BJ (cell line): ENCODE measurements at places on chromosomes 1 and 21. TPM values are rescaled to one million over a fixed set of nuclear protein-coding genes. Genes with fewer than 3 reads are reported as not detected.
A peak's percentile ranks its signal among the peaks of the same experiment; 100 is the strongest.

SPRR1B gene
- not detected in 2 replicates for polyA plus RNA-seq

SLAMF1 gene
- polyA plus RNA-seq: not detected in 2 replicates

SMPDL3B gene
- polyA plus RNA-seq: 0.21 and 0.34 TPM in 2 replicates

PCBP3 gene
- 0.99 and 2.1 TPM in 2 replicates for polyA plus RNA-seq

KRTAP7-1 gene
- not detected in 2 replicates for polyA plus RNA-seq

FGR gene
- not detected in 2 replicates for polyA plus RNA-seq

RGSL1 gene
- polyA plus RNA-seq: not detected in 2 replicates

COA7 gene
- 9.9 and 14.4 TPM in 2 replicates for polyA plus RNA-seq

HSPG2 gene
- polyA plus RNA-seq: 19.3 and 45.1 TPM in 2 replicates

SIM2 gene
- polyA plus RNA-seq: not detected in 2 replicates

ATP6V1G3 gene
- polyA plus RNA-seq: not detected in 2 replicates

C4BPB gene
- polyA plus RNA-seq: not detected in 2 replicates

GIPC2 gene
- polyA plus RNA-seq: 0.04 and 0.15 TPM in 2 replicates

NPPB gene
- polyA plus RNA-seq: 0.12 and 0.38 TPM in 2 replicates

GRCh38 chr1:211566431-211567025 is 12.4 kb downstream of the SLC30A1 start:
- DNase-seq: no peak

DNA sequence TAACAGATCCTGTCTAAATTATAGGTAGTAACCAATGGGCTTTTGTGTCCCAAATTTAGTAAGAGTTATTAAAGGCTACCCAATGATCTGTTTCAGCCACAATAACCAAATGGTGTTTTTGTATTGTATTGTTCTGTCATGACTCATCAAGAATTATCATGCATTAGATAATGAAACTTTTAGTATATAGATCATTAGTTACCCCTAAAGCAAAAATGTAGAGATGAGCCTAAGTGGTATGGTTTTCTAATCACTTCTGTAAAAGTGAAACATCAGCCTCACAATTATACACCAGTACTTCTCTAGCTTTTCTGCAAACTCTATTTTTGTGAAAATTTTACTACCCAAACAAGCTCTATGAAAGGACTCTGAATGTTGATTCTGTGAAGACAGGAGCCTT is 71.4 kb downstream of the LRRC7 start:
- no peak for DNase-seq

GRCh38 chr1:107000902-107001301 is 55.6 kb upstream of the PRMT6 start:
- DNase-seq: no peak

DNA sequence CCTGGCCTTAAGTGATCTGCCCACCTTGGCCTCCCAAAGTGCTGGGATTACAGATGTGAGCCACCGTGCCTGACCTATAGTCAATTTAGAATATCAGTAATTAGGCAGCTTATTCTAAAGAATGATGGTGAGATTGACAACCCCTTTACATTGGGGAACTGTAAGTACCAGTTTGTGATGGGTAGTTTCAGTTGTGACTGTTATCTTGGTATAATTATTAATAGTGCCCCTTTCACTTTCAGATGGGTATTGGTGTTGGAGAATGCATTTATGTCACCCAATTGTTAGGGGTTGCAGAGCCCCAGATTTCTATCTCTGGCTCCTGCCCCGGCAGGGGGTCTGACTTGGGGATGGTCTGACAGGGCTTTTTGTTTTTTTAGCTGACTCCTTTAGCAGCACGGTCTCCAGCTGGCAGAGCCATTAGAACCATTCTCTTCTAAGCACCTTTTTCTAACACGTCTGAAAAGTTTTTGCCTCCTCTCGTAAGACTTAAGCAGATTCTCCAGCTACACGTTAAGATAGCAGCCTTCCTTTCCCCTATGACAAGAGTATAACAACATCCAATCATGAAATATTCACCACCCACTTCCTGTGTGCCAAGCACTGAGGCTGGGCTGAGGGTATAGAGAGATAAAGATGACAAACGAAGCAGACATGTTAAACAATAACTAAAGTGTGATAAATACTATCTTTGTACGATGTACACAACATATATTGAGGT is 157.8 kb downstream of the SDCCAG8 start:
- DNase-seq: no peak

DNA sequence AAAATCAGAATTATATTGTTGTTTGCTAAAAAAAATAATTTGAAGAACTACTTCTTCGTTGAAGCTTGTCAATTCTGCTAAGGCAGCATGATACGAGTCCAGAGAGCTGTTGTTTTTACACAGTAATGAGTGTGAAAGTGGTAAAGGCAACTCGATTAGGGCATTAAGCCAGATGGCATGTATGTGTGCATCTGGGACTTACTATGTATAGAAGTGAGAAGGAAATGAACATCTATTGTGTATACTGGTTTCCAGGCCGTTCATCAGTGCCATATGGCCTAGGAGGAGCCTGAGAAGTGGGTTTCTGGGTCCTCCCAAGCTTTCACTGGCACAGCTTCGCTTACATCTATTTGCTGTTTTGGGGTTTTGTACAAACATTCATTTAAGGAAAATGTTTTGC is 5.7 kb downstream of the CTPS1 start:
- DNase-seq: no peak

- no peak for DNase-seq
Observed at GRCh38 chr1:74681001-74681400, 7.4 kb upstream of the ERICH3 start.

DNA sequence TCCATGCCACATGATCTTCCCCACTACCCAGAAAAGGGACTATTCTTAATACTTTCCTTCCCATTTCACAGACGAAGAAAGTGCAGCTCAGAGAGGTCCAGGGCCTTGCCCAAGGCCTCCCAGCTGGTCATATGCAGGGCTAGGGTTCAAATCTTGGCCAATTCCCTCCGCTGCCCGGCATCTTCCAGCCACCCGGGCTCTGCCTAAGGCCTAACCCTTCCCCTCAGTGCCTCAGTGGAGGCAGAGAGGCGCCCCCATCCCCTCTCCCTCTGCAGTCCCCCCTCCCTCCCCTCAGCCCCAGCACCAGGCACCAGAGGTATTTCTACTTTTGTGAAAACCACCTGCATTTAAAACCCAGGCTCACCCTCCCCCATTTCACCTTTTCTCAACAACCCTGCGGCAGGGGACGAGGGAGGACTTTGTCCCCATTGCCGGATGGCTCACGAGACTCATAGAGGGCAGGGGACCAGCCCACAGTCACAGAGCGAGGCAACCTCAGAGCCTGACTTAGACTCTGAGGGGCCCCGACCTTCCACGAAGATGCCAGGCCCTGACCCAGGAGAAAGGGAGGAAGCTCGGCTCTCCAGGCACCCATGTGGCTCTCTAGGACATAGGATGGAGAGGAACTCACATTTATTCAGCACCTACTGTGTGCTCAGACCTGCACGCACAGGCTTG is 12.3 kb downstream of the LAPTM5 start:
- no peak for DNase-seq

- DNase-seq: no peak
Observed at GRCh38 chr1:188006354-188006753, 1177.6 kb downstream of the PLA2G4A start.

GRCh38 chr1:222974496-222974895 is 159.7 kb downstream of the DISP1 start:
- DNase-seq: peak; percentile 92

DNA sequence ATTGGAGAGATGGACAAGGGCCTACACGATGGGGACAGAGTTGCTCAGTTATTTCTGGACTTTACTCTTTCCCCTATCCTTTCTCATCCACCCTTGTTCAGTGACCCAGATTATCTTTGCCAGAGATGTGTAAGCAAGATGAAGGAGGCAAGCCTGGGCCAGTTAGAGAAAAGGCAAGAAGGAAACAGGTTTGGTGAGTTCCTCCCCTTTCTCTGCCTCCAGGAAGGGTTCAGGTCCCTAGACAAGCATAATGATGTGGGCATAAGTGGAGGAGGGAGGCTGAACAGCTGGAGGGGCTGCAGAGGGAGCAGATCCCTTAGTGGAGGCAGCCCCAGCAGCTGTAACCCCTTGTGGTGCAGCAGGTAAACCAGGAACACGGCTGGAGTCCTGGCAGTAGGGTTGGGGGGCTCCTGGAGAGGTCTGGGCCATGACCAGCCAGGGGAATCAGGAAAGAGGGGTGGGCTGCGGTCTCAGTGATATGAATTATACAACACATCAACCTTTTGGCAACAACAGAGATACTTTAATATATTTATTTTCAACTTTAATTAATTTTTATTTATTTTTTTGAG is 9.2 kb upstream of the CDC42 start:
- no peak for DNase-seq

GRCh38 chr1:163308811-163309210 is 12.9 kb upstream of the NUF2 start:
- DNase-seq: no peak

DNA sequence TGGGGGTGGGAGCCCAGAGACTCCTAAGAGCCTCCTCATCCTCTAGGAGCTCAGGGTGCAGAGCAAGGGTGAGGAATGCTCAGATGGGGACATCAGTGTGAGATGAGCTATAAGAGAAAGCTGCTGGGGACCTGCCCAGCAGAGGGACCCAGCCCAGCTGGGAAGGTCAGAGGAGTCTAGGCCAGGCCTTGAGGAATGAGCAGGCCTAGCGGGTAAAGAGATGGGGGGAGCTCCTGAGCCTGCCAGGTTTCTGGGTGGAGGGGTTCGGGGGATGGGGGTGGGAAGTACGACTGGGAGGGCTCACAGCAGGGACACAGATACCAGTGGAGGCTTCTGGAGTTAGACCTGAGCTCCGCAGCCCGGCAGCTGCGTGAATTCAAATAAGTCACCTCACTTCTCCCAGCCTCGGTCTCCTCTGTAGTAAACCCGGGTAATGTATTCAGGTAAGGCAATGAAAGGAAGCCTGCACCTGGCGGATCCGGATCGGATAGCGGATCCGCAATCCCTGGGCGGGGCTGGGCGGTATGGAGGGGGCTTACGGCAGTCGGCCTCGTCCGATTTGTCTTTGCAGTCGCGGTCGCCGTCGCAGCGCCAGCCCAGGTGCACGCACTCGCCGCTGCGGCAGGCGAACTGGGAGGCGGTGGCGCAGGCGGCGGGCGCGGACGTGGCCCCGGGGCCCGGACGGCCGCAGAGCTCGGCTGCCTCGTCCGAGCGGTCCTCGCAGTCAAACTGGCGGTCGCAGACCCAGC is 38.0 kb upstream of the MAGOH start:
- no peak for DNase-seq

- DNase-seq: no peak
Observed at GRCh38 chr1:223319398-223319797, 44.6 kb downstream of the SUSD4 start.

GRCh38 chr1:78339490-78339889 is 151.3 kb upstream of the PTGFR start:
- DNase-seq: peak; percentile 19

DNA sequence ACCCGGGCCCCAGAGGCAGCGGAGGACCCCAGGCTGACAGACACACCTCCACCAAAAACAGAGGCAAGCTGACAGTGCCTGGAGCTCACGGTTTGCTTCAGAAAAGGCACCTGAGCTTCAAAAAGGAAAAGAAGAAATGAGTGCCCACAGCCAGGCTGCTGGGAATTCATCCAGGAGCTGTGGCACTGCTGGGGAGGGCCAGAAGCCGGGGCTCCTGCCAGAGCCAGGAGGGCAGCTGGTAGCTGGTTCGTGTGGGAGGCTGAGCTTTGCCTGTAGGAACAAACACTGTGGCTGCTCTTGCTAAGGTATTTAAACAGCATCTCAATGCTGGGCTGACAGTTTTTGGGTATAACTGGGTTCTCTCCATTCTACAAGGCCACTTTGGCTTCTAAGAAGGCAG is 19.5 kb downstream of the KCNJ6 start:
- DNase-seq: no peak

- DNase-seq: no peak
Observed at GRCh38 chr1:240804475-240804874, 192.5 kb upstream of the GREM2 start.

DNA sequence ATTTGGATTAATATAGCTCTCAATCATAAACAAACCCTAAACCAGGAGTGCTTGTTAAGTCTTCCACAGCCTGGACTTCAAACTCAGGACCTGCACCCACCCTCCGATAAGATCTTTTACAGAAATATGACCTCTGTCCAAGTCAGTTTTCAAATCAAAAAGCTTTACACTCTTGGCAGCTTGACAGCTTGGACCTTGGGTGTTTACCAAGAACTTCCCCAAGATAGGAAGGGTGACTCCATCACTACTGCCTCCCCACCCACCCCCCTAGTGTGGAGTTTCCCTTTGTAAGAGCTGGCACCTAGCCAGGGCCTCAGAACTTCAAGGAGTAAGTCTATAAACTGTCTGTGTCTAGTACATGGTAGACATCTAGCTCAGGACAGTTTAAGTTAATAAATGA is 9.6 kb downstream of the BCAR3 start:
- DNase-seq: no peak
